ENCODE measurements at places on chromosomes 6 and 20.
A peak's percentile ranks its signal among the peaks of the same experiment; 100 is the strongest.

GRCh38 chr6:140485740-140486449, 1111.4 kb upstream of the CITED2 start:
- DNase-seq = peak; percentile 49

DNA sequence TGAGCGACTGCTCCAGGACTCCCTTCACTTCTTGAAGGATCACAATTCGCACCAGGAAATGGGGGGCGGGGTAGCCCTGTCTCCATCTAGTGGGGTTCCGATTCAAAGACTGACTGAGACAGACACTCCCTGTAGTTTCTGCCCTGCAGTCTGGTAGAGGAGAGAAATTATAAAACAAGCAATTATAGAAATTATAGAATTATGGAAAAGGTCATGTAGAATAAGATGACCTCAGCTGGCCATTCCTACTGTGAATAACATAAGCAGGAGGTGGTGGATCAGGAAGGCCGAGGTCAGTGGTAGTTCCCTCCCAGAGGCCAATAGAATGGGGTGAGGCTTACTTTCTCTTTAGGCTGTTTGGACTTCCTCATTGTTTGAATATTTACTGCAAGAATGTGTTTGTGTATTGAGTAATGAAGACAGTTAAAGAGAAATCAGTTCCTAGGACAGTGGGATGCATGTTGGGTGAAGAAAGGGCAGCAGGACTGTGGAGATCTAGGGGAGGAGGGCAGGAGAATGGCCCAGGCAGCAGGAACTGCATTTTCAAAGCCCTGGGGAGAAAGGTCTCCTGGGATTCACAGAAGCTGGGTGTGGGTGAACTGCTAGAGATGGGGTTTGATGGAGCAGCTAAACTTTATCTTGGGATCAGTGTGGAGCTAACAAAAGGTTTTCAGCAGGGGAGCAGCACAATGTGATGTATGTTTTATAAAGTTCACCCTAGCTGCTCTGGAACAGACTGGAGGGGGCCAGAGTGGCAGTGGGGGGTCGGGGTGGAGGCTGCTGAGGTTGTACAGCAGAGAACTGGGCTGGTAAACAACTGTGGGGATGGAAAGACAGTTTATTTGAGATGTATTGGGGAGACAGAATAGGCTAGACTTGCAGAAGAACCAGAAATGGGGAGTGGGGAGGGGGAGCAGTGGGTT, 2.1 kb downstream of the ZNF341 start:
- no peak for DNase-seq

GRCh38 chr20:53855733-53856132, 214.7 kb downstream of the BCAS1 start:
- DNase-seq = no peak

- DNase-seq = no peak
Observed at GRCh38 chr6:87881342-87881895, 166.2 kb upstream of the SPACA1 start.

DNA sequence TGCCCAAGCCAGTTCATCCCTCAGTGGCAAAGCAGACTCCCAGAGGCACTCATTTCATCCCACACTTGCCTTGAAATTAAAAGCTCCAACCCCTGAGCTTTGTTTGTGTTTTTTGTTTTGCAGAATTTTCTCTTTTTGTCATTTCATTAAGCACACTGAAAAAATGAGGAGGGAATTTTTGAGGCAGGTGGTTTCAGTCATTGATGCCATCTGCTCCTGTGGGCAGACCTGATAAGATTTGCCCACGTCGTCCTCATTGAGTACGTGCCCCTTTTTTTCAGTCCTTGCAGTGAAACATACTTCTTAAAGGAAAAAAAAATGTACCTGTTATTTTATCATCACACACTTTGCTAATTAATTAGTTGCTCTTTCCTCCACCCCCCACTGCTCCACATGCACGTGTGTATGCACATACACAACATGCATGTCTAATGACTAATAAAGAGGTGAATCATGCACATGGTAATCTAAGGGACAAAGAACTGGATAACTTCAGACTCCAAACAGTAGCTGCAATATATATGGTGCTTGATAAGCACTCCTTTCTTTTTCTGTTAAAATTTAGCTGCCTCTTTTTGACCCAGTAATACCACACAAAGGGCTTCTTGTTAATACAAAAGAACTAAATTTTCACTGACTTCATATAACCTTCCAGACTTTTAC, 102.1 kb upstream of the TMEM181 start:
- DNase-seq = no peak

DNA sequence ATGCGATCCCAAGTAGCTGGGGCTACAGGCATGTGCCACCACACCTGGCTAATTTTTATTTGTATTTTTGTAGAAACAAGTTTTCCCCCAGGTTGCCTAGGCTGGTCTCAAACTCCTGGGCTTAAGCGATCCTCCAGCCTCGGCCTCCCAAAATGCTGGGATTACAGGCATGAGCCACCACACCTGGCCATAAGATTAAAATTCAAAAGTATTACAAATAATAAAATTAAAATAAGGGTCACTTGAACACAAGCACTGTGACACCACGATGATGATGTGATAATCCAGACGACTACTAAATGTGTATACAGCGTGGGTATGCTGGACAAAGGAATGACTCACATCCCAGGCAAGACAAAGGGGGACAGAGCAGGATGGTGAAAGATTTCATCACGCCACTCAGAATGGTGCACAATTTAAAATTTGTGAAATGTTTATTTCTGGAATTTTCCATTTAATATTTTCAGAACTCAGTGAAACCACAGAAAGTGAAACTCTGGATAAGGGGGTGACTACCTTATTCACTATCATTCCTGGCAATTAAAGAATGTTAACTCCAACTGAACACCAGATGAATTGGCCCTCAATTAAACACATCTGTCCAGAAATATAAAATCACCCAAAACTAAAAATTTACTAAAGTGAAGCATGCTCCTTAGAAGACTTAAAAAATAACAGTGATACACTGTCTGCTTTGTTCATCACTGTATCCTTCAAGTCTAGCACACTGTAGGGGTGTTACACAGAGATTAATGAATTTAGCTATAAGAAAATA, 13.1 kb downstream of the B4GALT5 start:
- DNase-seq = no peak

- no peak for DNase-seq
Observed at GRCh38 chr6:145044641-145045246, 690.6 kb downstream of the EPM2A start.

- peak; percentile 61 for DNase-seq
Observed at GRCh38 chr20:39874049-39874893, 814.8 kb downstream of the MAFB start.

GRCh38 chr20:1646975-1647431, 10.6 kb downstream of the SIRPG start:
- DNase-seq = no peak

DNA sequence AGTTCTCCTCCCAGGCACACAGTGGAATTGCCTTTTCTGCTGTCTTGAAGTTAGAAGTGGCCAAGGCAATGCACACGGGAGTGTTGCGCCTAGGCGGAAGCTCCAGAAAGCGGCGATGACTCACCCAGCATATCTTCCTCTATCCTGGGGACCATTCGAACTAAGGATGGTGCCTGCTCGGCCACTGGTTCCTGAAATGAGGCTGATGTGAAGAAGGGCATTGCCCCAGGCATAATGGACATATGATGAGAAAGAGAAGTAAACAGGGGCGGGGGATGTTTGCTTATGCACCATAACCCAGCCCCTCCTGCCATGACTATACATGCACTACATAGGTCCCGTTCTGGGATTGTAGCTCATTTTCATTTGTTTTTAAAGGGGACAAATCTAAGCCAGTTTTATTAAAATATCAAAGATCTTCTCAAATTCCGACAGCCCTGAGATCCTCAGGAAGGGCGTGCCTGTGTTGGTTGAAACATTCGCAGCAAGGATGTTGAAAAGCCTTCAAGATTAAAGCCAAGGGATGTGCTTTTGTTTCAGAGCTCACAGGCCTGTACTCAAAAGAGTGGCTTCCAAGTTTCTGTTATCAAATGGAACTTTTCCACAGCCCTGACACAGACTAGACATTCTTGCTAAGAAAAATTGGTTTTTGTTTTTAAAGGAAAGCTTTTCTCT, 218.5 kb downstream of the LY86 start:
- DNase-seq = peak; percentile 88

DNA sequence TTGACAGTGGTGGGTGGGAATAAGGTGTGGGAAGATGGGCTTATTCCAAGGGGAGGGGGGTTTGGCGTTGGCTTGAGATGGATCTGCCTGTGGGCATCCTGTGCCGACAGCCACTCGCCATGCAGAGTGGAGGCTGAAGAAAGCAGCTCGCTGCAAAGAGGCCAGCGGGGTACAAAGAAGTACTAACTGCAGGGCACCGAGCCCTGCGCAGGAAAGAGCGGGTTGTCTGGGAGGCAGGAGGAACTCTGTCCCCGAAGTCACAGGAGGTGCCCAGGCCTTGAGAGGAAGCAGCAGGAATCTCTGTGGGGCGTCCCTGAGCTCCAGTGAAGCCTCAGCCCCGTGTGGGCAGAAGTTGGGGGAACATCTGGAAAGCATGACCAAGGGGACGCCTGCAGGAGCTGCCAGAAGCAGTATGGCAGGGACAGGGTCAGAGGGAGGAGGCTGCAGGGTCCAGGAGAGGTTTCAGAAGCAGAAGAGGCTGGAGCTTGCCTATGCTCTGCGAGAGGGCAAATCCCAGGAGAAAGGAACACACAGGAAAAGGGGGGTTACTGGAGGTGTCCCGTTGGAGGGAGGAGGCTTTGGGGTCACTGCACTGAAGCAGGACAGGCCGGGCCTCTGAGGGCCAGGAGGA, 77.2 kb downstream of the THBS2 start:
- DNase-seq = no peak

GRCh38 chr6:151063352-151063751, 176.4 kb upstream of the AKAP12 start:
- no peak for DNase-seq

DNA sequence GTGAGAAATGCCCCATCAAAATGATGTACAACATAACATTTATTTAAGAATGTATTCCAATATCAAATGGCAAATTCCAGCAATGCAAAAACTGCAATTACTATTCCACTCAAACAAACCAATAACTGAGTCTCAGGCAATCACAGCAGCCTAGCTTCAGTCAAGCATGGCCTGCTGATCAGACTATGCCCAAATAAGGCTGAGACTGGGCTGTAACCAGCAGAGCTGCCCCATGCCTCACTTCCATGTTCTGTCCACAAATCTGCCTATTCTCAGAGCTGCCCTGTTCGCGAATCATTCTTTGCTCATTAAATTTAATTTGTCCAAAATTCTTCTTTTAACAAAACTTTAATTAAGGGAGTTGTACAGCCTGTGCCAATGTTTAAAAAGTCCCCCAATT, 155.4 kb downstream of the FNDC1 start:
- no peak for DNase-seq

DNA sequence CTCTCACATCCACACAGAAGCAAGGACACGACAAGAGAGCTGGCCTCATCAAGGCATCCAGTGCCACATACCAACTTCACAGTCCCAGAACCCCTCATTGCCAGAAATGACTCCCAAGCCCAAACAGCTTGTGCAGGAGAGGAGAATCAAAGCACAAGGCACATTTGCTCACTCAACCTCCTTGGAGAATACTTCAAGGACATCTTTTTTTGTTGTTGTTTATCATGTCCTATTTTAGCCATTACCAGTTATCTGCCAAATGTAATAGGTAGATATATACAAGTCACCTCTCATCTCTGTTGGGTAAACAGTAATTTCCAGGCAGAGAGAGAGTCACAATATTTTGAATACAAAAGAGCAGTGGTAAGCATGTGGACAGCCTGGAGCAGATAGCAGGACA, 47.8 kb downstream of the RTN4IP1 start:
- no peak for DNase-seq

DNA sequence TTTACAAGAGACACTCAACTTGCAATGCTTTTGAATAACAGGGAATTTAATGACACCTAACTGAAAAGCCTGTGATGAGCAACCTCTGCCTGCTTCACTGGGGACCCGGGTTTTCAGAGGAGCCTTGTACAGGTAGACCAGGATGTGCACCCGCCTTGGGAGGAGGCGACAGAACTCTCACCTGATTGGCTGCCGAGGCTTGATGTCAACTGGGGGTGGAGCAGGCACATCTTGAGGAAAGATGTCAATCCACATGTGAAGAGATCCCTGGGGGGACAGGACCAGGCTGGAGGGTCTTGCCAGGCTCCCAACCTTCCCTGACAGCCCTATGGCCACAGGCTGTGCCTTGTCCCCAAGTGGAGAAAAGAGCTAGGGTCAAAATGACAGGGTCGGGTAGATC, 19.8 kb downstream of the ERGIC3 start:
- no peak for DNase-seq

- DNase-seq = no peak
Observed at GRCh38 chr6:90887764-90888163, 300.9 kb upstream of the MAP3K7 start.

GRCh38 chr6:134146268-134147033, 94.0 kb upstream of the SLC2A12 start:
- DNase-seq = no peak

DNA sequence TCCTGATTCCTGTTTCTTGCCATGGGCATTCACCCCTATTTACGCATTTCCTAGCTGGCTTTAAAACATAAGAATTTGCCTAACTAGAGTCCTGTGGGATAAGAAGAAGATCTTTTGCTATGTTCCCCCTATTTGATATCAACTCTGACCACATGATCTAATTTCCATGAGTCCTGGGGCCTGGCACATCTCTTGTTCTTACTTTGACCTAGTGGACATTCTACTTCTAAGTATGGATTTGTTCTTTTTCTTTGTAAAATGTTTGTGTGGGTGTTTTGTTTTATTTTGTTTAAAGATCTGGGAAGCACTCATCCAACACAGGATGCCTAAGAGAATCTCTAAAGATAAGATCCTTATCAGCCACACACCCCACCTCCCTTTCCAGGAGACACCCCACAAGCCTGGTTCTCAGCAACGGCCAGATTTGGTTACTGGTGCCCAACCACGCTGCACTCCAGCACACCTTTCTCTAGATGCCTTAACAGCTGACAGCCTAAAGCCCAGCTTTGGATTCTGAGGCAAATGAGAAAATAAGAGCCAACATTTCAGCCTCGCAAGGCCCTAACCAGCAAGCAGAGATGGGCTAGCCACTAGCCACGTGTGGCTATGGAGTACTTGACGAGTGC, 74.7 kb downstream of the SLC23A2 start:
- no peak for DNase-seq

DNA sequence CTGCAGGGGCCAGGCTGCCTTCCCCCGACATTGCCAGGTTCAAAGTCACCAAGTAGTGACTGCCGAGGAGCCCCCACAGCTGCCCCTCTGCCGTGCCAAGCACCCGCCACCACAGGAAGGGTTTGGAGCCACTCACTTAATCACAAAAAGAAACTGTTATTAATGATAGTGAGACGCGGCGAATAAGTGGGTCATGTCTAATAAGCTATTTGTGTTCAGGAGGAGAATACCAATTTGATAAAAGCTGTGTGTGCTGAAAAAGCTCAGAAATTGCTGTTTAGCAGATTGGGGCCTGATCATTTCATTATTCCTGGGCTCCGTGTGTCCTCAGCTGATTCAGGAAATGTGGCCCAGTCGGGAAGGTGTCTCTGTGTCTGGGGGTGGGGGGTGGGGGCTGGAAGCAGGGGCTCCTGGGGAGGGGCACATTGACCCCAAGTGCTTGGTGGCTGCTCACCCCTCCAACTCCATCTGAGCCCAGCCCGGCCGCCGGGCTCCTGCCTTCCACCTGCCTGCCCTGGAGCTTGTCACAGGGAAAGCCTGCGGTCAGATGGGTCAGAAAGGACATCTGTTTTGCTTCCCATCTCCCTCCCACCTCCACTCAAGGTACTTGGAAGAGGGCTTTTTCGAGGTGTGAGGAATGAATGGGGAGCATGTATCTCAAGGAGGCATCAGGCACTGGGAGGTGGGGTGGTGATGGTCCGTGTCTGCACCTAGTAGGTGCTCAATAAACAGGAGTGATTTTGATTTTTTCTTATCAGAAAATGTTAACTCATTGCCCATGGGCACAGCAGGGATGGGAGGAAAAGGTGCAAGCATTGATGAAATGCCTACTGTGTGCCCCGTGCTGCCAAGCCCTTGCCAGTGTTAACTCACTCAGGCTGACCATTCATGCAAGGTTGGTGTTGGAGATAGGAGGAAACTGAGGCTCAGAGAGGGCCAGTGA, 3.0 kb downstream of the VSTM2L start:
- peak; percentile 71 for DNase-seq

Data from upper lobe of left lung (tissue), 6 donors.